ENCODE measurements at places on chromosomes 3 and 15. TPM values are rescaled to one million over a fixed set of nuclear protein-coding genes. Genes with fewer than 3 reads are reported as not detected.

GCNT3 gene
- not detected for total RNA-seq

ADAMTS7 gene
- 17.8 TPM for total RNA-seq

NSMCE3 gene
- 6.5 TPM for total RNA-seq

CCR2 gene
- total RNA-seq = 1.3 TPM

SCAANT1 gene
- total RNA-seq = not detected

CASR gene
- not detected for total RNA-seq

AKAP13 gene
- 458 TPM for total RNA-seq

GOLGA6L7 gene
- not detected for total RNA-seq

GJD2 gene
- total RNA-seq = 0.11 TPM

GOLGA8S gene
- 1.1 TPM for total RNA-seq

PLAAT1 gene
- total RNA-seq = 9.2 TPM

LRRC31 gene
- not detected for total RNA-seq

PLA1A gene
- 2.0 TPM for total RNA-seq

VEPH1 gene
- 0.78 TPM for total RNA-seq

PAK6 gene
- total RNA-seq = 2.6 TPM

CFAP92 gene
- 0.27 TPM for total RNA-seq

GATM gene
- 40.0 TPM for total RNA-seq

CD80 gene
- 0.46 TPM for total RNA-seq

COL8A1 gene
- 28.5 TPM for total RNA-seq

MYO5C gene
- total RNA-seq = 2.0 TPM

ITGA11 gene
- 9.3 TPM for total RNA-seq

BFSP2 gene
- not detected for total RNA-seq

GOLGA6A gene
- total RNA-seq = not detected

EXOG gene
- 38.6 TPM for total RNA-seq

GOLGA8H gene
- 1.7 TPM for total RNA-seq

SEMA6D gene
- total RNA-seq = 9.9 TPM

RASGRP1 gene
- 2.2 TPM for total RNA-seq

KCNMB3 gene
- 1.9 TPM for total RNA-seq

RBM6 gene
- total RNA-seq = 37.9 TPM

ZBTB38 gene
- total RNA-seq = 119 TPM

ZNF860 gene
- 0.16 TPM for total RNA-seq

IGSF10 gene
- 0.83 TPM for total RNA-seq

AGBL1 gene
- 0.19 TPM for total RNA-seq

SLC12A6 gene
- total RNA-seq = 18.2 TPM

SH3GL3 gene
- not detected for total RNA-seq

CP gene
- 8.1 TPM for total RNA-seq

GOLGA6D gene
- not detected for total RNA-seq

CDHR4 gene
- total RNA-seq = not detected

GUCA1C gene
- 0.81 TPM for total RNA-seq

THSD4 gene
- 116 TPM for total RNA-seq

FBXW12 gene
- total RNA-seq = not detected

ASB14 gene
- total RNA-seq = 5.8 TPM

SI gene
- not detected for total RNA-seq

PLSCR2 gene
- 0.48 TPM for total RNA-seq

PRTG gene
- 0.92 TPM for total RNA-seq

VPS39 gene
- total RNA-seq = 49.3 TPM

TNFAIP8L3 gene
- total RNA-seq = 4.8 TPM

LRRC3B gene
- 0.43 TPM for total RNA-seq

MFGE8 gene
- total RNA-seq = 1,071 TPM

NR2E3 gene
- not detected for total RNA-seq
